Gastrocnemius medialis (tissue), 4 donors: ENCODE measurements at places on chromosomes 12 and 14. TPM values are rescaled to one million over a fixed set of nuclear protein-coding genes. Genes with fewer than 3 reads are reported as not detected.

GRCh38 chr14:31465111-31465510, 7.8 kb upstream of the DTD2 start:
- DNase-seq, result no peak

DNA sequence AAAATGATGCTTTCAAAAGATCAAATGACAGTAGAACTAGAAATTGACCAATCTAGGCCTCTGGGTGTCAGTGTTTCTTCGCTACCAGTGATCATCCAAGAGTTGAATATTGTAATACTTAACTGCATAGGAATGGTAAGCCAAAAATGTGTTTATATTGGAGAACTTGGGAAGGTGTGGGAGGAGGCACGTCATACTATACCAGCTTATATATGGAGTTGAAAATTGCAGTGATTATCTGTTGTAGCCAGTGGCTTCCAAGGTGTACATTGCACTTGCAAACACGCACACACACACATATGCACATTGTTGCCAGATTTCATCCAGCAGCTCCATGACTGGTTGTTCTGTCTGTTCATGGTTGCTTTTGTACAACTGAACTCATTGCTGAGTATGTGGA, 36.1 kb downstream of the EID3 start:
- DNase-seq, result no peak

DNA sequence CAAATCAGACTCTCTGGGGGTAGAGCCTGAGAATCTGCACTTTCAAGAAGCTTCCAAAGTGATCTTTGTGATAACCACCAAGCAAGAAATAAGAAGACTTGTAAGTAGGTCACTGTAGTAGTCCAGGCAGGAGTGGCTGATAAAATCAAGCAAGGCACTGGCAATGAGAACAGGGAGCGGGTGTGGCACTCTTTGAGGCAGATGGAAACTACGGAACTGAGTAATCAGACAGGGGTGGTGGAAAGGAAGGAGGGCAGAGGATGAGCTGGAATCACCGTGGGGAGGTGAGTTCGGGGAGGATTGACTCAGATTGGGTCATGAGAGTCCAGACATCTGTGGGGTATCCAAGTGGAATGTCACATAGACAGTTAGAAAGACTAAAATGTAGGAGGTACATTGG, 44.4 kb upstream of the PLXNC1 start:
- no peak for DNase-seq

GRCh38 chr12:93154753-93155480, 222.8 kb upstream of the NUDT4 start:
- no peak for DNase-seq

GRCh38 chr14:69005432-69006148, 26.5 kb upstream of the ACTN1 start:
- DNase-seq, result no peak

- no peak for DNase-seq
These were observed 93.0 kb upstream of the MGAT4C start for GRCh38 chr12:86349196-86349595.

- no peak for DNase-seq
These were observed 645.2 kb downstream of the VRK1 start for GRCh38 chr14:97442363-97442762.

- no peak for DNase-seq
These were observed 41.5 kb downstream of the APAF1 start for GRCh38 chr12:98686603-98687002.

KCNC2 gene
- not detected for total RNA-seq

GRCh38 chr12:76240281-76240680, 107.9 kb downstream of the BBS10 start:
- DNase-seq, result no peak

PTCSC3 gene
- not detected for total RNA-seq

DNA sequence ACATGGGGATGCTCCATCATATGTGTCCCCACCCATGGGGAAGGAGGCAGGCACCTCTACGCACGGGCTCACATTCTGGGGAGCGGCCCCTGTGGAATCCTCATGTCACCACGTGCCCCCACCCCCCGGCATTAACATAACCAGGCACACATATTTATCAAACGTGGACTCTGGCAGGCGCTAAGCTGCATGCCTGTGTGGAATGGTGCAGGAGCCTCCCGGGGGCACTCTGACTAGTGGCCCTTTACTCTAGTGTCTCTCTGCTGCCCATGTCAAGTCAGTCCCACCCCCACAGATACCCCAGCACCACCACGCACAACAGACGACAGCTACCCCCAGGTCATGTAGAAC, 66.1 kb downstream of the CCDC88C start:
- no peak for DNase-seq
